ENCODE measurements at places on chromosomes 12 and 14.

GRCh38 chr14:35164849-35165248, 42.5 kb downstream of the PRORP start:
- no peak for DNase-seq

- no peak for DNase-seq
Measured at GRCh38 chr14:63922696-63923421, 70.1 kb downstream of the SYNE2 start.

DNA sequence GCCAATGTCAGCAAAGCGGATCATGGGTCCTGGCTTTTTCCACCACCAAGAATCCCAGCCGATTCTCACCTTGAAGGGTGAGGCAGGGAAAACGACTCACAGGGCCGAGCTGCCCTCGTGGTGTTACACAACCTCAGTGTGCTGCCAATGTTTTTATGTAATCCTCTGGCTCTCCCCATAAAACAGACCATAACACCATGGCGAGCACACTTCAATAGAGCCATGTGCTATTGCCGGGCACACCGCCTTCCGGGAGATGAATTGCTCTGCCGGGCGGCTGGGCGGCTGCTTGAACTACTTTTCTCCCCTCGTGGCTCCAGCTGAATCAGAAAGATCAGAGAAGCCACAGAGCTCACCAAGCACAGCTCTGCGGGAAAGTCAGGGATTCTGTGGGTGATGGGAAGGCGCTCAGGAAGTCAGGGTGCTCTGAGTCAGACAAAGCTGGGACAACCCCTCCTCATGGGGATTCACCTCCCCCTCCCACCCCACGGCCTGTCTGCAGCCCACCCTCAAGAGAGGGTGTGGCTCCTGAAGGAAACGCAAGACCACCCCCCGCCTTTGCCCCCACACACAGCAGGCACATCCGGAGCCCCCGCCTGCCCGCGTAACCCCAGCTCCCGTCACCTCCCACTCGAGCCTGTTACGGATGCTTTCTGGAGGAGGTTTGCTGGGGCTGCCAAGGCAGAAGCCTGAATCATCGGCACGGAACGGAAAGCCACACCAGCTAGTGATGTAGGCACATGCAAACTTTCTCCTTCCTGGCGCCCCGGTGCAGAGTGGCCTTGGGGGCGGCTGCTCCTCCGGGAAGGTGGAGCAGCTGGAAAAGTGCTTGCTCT, 1.8 kb downstream of the GALNT9 start:
- DNase-seq, result peak; percentile 50

GRCh38 chr12:70785896-70786295, 134.6 kb downstream of the PTPRR start:
- no peak for DNase-seq

GRCh38 chr12:69331909-69332684, 16.1 kb upstream of the LYZ start:
- no peak for DNase-seq

DNA sequence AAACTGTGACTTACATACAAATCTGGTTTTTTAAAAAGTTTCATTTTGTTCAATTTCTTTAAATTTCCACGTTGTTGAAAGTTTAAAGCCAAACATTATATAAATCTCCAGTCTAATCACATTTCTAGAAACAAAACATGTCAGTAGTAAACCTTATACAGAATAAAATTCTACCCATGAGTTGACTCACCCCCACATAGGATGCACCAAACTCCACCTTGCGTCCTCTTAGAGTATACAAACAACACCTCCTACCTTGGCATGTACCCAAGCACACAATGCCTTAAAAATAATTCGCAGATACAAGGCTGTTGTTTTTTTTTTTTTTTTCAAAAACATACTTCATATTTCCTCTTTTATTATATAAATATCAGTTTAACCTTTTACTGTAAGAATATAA, 3.3 kb downstream of the FBXL14 start:
- no peak for DNase-seq

DNA sequence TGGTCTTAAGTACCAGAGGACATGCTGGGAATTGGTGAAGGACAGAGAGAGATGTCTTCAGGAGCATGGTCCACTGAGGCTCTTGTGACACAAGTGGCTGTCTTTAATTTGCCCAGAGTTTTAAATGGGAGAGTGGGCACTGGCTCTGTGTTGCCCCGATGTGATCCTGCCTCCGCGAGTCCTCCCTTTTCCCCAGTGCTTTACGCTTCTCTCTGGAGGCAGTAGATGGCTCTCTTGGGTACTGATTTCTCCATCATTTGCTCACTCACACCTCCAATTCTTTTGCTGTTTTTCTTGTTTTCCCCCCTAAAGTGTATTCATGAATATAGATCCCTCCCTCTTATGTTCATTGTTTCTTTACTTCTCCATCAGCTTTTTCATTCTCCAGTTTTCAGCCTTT, 74.3 kb downstream of the EMP1 start:
- no peak for DNase-seq

- DNase-seq, result no peak
Measured at GRCh38 chr12:100789146-100789545, 5.4 kb upstream of the ANO4 start.

DNA sequence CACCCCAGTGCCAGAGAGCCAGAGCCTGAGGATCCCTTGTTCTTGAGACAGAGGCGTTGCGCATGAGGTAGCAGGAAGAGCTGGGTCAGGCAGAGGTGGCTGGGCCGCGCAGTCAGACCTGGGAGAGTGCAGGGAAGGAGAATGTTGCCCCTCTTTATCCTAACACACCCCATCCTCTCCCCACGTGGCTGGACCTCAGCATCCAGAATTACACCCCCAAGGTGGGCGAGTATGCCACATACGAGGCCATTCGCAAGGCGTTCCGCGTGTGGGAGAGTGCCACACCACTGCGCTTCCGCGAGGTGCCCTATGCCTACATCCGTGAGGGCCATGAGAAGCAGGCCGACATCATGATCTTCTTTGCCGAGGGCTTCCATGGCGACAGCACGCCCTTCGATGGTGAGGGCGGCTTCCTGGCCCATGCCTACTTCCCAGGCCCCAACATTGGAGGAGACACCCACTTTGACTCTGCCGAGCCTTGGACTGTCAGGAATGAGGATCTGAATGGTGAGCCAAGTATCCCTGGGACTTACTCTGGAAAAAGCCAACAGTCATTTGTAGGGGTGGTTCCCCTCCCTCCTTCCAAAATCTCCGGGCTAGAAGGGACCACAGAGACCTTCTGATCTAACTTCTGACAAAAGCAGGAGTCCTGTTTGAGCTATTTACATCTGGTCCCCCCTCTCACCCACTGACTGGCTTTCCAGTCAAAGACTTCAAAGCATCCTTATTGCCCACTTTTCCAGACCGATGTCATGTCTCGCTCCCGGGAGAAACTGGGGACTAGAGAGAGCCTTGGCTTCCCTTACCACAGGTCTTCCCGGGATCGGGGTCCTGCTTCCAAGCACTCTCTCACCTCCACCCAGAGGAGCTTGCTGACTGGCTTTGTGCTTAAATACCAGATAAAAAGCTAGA, 6.1 kb downstream of the MMP14 start:
- no peak for DNase-seq

DNA sequence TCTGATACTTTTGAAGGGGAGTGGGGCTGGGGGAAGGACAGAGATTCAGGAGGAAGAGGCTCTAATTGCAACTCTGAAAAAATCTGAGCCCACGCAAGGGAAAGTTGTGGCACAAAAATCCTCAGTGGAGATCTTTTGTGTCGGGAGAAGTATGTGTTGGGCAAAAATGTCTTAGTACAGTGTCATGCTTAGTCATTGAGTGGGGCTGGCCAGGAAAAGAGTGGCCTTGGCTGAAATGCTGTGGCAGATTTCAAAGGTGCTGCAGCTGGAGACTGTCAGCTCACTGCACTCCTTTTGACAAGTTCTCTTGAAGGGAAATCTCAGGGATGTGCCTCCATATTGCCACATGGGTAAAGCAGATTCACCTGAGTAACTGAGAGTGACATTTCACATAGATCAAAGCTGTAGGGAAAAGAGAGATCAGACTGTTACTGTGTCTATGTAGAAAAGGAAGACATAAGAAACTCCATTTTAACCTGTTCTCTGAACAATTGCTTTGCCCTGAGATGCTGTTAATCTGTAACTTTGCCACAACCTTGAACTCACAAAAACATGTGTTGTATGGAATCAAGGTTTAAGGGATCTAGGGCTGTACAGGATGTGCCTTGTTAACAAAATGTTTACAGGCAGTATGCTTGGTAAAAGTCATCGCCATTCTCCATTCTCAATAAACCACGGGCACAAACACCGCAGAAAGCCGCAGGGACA, 36.0 kb upstream of the GLIPR1 start:
- DNase-seq, result no peak

DNA sequence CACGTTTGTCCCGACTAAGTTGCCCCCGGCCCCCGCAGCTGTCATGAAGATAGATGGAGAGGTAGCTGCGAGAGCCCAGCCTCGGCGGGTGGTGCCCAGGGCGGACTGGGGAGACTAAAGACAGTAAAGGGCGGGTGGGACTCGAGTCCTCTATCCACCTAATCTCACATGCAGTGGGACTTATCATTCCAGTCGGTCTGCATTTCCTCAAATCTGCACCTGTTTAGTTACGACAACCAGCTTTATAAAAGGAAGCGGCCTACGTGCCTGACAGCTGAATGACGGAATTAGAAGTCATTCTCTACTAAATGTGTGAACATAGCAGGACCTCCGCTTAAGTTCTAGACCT, 109.8 kb upstream of the EGLN3 start:
- DNase-seq, result peak; percentile 19

DNA sequence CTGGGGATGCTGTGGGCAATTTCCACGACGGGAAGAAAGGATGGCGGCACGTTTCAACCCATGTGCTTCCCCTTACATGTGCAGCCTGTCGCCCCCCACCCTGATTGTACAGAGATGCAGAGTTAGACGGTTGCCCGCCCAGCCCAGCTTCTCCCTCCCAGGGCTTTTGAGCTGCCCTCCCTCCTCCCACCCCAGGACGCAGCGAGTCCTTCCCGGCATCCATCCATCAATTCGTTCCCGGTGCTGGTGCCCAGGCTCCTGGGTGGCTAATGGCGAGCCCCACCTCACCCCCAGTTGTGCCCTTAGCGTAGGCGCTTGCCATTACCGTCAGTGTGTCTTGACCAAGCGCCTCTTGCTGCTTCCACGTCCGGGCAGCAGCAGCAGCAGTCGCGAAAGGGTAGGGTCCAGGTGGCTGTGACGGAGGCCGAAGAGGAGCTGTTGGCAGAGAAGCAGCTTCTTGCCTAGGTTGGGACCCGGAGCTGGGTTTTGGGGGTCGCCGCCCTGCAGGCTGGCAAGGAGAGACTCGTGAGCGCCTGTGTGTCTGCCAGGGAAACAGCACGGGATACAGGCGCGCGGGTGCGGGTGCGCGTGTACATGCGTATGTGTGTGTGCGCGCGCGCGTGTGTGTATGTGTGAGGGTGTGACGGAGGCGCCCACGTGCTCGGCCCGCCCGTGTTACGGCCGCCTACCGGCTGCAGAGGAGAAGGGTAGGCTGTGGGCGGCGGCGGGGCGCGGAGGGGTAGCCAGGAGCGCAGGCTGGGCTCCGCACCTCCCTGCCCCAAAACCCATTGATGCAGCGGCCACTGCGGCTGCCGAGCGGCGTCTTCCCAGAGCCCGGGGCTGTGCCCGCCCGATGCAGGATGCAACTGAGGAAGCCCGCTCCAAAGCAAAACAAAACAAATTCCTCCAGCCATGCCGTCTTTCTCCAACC, at the start of gene SLC6A15:
Gene SLC6A15 (minus strand): TSS at position 602 of the 931 bp plus-strand sequence. CDS start 20,679 bp downstream, outside the sequence.
- no peak for DNase-seq

DNA sequence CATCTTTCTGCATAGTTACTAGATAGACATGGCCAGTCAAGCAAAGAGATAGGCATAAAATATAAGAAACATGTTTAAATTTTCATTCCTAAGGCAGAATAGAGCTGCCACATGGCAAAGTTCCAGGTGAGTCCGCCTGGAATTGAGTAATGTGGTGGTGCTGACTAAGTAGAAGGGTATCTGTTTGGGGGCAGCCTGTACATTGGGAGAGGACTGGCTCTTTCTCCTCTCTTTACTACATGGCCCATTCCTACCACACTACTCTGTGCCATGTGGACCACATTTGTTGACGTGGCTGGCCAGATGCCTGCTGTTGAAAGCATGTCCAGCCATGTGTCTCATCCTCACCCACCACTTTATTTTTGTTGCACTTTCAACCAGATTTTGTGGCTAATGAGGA, 354.0 kb downstream of the ETNK1 start:
- DNase-seq, result no peak

- DNase-seq, result no peak
Measured at GRCh38 chr12:89468017-89468416, 56.6 kb downstream of the GALNT4 start.

- DNase-seq, result no peak
Measured at GRCh38 chr12:19561411-19561961, 122.2 kb downstream of the AEBP2 start.

DNA sequence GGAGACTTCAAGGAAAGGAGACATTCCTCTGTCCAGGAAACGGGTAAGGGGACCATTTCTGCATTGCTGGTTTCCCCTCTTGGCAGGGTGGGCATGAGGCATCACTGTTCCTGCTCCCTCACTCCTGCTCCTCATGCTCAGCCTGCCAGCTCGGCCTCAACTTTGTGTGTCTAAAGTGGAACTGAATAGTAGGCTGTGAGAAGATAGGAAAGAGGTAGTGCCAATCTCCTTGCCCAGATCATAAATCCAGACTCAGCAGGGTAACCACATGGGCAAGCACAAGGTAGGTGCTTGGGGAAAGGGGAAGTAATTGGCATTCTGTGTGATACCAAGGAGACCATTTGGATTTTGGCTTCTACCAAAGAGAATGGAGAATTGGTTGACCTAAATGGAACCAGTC, 2.6 kb downstream of the LTB4R start:
- no peak for DNase-seq

GRCh38 chr14:77416836-77417235, 6.5 kb downstream of the NOXRED1 start:
- DNase-seq, result no peak

DNA sequence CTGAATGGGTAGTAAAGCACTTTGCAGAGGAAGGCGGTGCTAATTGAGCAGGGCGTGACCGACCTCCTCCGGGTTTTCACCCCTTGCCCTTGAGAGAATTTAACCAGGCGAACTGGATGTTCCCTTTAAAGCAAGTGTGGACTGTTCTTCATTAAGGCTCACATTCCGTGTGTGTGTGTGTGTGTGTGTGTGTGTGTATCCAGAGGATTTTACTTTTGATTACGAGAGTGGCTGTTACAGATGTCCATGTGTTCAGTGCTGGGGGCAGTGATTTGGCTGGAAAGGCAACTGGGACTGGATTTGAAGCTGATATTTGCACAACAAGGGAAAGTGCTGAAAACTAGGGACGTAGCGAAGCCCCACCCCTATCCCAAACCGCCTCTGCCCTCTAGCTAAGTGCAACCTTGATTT, 2.2 kb downstream of the TMEM132C start:
- no peak for DNase-seq

DNA sequence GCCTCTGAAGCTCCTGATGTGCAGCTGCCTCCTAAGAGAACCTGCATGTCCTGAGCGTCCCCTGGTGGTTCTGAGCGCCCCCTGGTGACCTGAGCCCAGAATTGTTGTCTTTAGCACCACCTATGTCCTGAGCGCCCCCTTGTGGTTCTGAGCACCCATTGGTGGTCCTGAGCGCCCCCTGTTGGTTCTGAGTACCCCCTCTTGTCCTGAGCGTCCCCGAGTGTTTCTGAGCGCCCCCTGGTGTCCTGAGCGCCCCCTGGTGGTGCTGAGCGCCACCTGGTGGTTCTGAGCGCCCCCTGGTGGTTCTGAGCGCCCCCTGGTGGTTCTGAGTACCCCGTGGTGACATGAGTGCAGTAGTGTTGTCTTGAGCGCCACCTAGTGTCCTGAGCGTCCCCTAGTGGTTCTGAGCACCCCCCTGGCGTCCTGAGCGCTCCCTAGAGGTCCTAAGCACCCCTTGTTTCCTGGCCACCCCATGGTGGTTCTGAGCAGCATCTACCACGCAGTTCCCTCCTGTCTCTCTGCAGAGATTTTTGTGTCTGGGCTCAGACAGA, 782.5 kb downstream of the TMEM121 start:
- peak; percentile 42 for DNase-seq
